ENCODE measurements at places on chromosomes 1 and 21. TPM values are rescaled to one million over a fixed set of nuclear protein-coding genes. Genes with fewer than 3 reads are reported as not detected.

The PCP4 gene
- total RNA-seq: not detected

The OR10J1 gene
- total RNA-seq: not detected

The AADACL4 gene
- total RNA-seq: not detected

The RGS1 gene
- not detected for total RNA-seq

The PAX7 gene
- 0.97 TPM for total RNA-seq

The RNU1-2 gene
- 832 TPM for total RNA-seq

The BRINP2 gene
- 0.69 TPM for total RNA-seq

The CLEC20A gene
- total RNA-seq: not detected

- no peak for DNase-seq
Measured at GRCh38 chr1:189693140-189693539, 784.5 kb downstream of the BRINP3 start.

- no peak for DNase-seq
Measured at GRCh38 chr21:31857096-31857495, 15.7 kb upstream of the HUNK start.

GRCh38 chr1:114719424-114719787 is 2.8 kb upstream of the NRAS start:
- peak; percentile 35 for DNase-seq

DNA sequence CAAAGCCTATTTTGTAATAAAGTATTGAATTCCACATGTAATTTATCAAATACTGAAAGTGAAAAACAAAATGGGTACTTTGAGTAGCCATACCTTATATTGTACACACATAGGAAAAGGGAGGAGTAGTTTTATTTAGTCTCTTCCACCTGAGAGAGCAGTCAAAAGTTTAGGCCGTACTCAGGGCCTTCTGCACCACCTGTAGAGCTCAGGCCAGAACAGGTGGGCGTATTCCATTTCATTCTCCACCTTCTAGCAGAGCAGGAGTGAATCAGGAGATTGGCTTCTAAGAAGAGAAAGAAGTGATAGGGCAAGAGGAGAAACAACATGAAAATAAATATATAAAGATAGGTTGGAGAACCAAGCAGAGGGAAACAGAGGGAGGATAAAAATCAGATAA is 44.0 kb downstream of the TRAF5 start:
- DNase-seq: no peak

DNA sequence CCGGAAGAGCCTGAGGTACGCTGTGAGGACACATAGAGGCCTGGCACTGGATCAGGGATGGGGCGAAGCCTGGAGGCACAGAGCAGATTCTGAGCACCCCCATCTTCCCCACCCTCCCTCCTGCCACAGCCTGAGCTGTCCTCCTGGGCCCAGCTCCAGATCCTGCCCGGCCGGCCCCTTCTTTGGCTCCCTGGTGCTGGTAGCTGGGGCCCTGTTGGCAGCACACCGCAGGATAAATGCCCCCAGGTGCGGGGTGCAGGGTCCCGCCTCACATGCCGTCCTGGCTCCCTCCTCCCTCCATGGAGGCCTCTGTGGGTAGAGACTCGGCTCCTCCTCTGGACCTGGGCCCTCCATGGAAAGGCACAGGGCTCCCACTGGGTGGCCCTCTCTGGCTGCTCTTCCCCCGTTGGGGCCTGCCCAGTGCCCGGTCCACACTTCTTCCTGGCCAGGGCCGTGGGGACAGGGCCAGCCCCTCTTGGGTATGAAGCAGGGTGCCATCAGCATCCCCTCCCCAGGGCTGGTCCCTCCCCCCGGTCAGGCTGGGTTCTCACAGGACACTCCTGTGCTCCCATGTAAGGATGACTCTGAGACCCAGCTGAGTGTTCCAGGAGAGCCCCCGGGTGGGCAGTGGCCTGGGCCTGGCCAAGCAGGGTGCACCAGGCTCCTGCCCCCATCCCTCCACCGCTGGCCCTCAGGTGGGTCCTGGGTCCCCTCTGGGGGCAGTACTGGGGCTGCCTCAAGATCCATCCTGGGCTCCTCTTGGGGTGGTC is 1.1 kb upstream of the OBSCN start:
- DNase-seq: no peak

DNA sequence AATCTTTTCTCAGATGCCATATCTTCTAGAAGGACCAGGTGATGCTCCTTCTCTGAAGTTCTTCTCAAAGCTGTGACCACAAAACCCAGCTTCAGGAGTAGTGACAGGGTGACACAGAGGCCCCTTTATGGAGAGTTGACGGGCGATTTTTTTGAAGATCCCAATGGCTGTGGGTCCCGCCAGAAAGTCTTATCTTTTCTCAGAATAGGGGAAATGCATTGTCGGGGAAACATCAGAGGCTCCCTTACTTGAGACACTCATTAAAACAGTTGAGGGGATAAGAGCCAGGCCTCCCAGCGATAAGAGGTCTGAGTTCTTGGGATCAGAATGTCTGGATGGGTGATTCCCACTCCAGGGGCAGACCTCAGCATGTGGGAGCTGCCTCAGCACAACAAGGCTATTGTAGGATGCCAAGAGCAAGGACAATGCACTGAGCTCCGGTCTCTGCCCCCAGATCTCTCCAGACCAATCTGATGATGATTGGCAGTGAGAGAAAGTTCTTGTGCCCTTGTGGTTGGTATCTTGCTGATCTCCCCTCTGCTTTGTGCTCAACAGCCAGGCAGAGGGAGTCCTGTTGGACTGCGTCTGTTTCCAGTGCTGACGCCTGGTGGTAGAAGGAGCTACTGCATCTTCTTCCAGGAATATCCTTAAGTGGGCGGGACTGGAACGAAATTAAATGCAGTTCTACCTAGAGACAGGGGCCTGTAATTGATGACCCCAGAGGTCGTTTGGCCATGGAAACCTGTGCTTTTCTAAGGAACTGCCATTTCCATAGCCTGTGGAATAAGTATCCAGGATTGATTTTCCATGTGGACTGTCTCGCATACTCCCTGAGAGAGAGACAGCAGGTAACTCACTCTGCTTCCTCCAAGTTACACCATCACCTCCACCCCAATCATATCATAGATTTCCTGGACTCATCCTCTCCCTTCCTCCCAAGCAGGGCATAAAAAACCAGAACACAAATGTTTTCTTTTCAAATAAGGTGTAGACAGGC is 6.8 kb upstream of the ACKR1 start:
- peak; percentile 69 for DNase-seq

GRCh38 chr1:161843156-161843555 is 77.0 kb downstream of the ATF6 start:
- no peak for DNase-seq

DNA sequence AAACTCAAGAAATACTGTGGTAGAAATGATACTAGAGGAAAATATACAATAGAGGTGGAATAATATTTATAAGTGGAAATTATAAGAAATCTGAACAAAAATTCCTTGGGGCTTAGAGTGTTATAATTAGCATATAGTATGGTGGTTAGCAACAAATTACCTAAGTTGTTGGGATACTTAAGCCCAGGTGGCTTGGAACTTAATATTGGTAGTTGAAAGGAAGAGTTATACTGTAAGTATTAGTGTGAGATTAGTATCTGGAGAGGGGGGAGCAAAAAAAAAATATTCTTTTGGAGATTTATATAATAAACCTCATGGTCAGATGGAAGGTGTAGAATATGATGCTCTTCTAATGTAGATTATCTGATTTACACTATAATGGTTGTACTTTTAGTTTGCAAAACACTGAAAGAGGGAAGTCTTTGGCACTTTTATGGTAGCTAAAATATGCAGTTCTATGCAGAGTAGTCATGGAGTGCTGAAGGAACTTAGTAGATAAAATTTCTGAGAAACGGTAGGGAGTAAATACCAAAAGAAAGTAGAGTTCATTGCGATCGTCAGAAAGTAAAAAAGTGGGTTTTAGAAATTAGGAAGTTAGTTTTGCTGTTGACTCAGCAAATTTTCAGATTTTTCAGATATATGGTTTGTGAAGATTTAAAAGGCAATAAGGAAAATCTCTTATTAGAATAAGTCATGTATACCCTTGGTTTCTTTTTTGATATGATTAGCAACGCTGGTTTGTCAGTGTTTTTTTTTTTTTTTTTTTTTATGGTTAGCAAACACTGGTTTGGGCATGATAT is 45.7 kb downstream of the MTF2 start:
- DNase-seq: no peak

DNA sequence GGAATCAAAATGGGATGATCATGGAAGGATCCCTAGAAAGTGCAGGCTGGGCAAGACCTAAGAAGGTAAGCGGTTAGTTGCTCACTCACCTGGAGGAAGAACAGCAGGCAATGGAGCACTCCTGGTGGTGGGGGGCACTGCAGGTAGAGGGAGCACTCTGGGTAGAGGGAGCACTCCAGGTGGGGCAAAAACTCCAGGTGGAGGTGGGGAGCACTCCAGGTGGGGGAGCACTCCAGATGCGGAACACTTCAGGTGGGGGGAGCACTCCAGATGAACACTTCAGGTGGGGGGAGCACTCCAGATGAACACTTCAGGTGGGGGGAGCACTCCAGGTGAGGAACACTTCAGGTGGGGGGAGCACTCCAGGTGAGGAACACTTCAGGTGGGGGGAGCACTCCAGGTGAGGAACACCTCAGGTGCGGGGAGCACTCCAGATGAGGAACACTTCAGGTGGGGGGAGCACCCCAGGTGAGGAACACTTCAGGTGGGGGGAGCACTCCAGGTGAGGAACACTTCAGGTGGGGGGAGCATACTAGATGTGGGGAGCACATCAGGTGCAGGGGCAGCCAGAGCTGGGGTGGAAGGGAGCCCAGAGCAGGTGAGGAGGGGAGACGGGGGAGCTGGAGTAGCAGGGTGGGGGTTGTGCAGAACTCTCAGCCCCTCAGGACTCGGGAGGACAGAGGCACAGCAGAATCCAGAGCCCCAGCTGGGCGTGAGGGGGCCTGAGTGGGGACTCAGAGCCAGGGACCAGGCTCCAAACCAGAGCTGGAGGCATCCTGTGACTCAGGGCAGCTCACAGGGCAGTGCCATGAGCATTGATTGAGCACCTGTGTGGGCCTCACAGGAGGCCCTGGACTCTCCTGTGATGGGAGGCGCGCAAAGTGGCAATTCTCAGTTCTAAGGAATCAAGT is 37.7 kb upstream of the COL6A1 start:
- no peak for DNase-seq

DNA sequence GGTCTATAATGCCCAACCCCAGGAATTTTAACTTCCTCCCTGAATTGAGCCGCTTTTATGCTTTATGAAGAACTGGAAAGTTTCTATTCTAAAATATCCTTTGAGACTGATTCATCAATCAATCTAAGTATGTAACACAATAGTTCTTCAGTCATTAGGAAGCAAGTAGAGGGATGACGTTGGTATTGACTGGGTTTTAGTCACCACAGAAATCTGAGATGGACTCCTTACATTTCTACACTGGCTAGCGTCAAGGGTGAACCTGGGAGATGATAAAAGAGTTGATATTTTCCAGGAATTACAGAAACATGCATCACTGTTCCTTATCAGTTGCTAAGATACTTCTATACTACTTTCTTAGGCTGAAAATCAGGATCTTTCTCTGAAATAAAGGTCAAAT is 308.0 kb downstream of the HMCN1 start:
- no peak for DNase-seq

- DNase-seq: no peak
Measured at GRCh38 chr1:65409314-65409713, 11.2 kb upstream of the LEPR start.
